ENCODE measurements at places on chromosomes 2 and 18. TPM values are rescaled to one million over a fixed set of nuclear protein-coding genes. Genes with fewer than 3 reads are reported as not detected.

GRCh38 chr2:188623995-188624643, 332.4 kb downstream of the GULP1 start:
- DNase-seq, result no peak

DNA sequence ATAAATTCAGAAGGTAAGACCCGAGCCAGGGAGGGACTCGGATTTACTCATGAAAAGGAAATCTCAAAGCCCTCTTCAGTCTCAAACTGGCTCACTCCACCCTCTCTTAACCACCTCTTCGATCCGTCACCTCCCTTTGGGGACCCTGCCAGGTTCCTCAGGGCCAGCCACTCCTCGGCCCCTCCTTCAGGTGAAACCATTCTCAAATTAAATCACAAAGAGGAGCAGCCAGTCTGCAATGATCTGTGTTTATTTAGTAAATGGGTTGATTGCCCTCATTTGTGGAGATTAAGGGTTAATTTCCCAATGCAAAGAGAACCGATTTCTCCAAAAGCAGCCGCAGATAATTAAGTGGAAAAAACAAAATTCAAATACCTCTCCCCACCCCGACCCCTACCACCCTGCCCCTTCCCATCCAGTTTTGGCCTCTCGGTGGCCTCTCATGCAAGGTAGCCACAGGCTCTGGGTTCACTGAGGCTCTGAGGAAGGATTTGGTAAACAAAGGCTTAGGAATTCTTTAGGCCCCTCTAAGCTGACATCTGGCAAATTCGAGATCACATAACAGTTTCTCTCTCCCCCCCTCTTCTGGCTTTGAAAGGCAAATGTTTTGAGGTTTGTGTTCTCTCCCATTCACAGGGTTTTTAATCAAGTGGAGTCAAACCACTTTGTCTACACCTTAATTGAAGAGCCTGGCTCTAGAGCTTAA, 10.3 kb upstream of the FZD7 start:
- DNase-seq, result no peak

MATN3 gene
- not detected for total RNA-seq

MERTK gene
- total RNA-seq, result 0.74 TPM

- no peak for DNase-seq
These were observed 215.6 kb upstream of the ARL4C start for GRCh38 chr2:234712421-234712935.

Measured in activated naive CD8-positive, alpha-beta T cell treated with anti-CD3 and anti-CD28 coated beads, Interleukin-2, amount 10 ng/mL, durations not matched to agents 7 days and 5 days (primary cell).